ENCODE measurements at places on chromosomes 1 and 21. TPM values are rescaled to one million over a fixed set of nuclear protein-coding genes. Genes with fewer than 3 reads are reported as not detected.
A peak's percentile ranks its signal among the peaks of the same experiment; 100 is the strongest.

DNA sequence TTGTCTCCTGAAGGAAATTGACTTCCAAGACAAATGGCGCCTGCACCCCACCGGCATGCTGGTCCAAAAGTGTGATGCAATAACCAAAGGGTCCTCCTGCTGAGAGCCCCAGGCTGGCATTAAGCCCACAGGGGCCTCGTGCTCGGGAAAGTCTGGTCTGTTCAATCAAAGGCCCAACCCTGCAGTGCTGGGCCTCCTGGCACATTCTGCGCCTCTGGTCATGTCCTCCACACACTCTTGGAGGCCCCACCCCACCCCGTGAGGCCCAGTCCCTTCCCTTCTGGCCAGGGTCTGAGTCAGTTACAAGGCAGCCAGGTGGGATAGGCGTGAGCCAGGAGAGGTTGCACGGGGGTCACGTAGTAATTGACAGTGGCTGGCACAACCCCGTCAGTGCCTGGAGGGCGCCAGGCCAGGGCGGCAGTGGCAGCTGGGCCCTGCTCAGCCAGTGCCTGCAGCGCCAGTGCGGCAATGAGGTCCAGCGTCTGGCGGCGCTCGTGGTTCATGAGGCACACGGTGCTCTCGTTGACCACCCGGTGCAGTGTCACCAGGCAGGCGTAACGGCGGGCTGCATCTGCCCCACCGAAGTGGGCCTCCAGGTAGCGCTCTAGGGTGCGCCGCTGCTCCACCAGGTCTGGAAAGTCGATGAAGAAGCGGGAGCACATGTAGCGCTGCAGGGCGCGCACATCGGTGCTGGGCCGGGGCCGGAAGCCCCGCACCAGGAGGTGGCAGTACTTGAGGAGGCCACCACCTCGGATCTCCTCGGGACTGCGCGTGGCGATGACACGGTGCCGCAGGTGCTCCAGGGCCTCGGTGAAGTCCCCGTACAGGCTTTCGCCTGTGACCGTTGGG, 6.8 kb downstream of the TENT5B start:
- H3K4me1 ChIP-seq, result no peaks in the 10 kb centered on the region
- H3K27ac ChIP-seq, result no peak overlapping the region
- DNase-seq, result no peak
- H3K36me3 ChIP-seq, result no peaks in the 10 kb centered on the region
- H3K4me3 ChIP-seq, result no peak overlapping the region

- no peak for DNase-seq
- no peak overlapping the region for H3K4me3 ChIP-seq
- no peak overlapping the region for H3K27ac ChIP-seq
- H3K27me3 ChIP-seq, result no peaks in the 10 kb centered on the region
Observed at GRCh38 chr1:26010825-26011224, 10.8 kb upstream of the EXTL1 start.

DNA sequence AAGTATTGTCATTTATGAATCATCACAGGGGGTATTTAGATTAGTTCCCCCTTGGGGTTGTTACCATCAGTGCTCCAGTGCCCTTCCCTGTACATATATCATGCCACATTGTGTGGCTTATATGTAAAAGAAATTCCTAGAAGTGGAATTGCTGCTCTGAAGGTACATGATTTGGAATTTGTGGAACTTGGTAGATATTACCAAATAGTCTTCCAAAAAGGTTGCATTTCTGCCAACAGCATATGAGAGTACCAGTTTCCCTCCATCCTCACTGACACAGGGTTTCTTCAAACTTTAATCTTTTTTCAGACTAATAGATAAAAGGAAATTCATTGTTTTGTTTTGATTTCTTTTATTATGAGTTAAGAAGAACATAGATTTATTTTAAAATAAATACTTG, 41.3 kb downstream of the AKNAD1 start:
- no peak overlapping the region for H3K4me3 ChIP-seq
- H3K27me3 ChIP-seq, result no peaks in the 10 kb centered on the region
- H3K4me1 ChIP-seq, result no peaks in the 10 kb centered on the region

DNA sequence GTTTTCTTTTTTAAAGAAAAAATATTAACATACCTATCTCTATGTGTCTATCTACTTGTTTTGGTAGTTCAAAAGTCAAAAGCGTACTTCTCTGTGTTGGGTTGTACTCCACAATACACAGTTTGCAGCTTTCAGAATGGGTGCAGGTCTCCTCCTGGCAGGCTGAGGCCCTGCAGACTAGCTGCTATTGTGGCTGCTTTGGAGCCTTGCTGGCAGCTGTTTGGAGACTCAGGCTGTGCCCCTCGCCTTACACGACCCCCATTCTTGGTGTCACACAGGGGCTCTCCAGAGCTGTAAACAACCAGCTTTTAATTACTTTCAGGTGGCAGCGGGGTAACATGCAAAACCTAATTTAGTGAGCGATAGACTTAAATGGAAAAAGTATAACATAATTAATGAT, 160.4 kb downstream of the DSCAM start:
- no peak for DNase-seq
- H3K36me3 ChIP-seq, result no peaks in the 10 kb centered on the region
- H3K4me3 ChIP-seq, result no peak overlapping the region
- H3K27ac ChIP-seq, result no peak overlapping the region
- no peaks in the 10 kb centered on the region for H3K4me1 ChIP-seq
- no peaks in the 10 kb centered on the region for H3K27me3 ChIP-seq

DNA sequence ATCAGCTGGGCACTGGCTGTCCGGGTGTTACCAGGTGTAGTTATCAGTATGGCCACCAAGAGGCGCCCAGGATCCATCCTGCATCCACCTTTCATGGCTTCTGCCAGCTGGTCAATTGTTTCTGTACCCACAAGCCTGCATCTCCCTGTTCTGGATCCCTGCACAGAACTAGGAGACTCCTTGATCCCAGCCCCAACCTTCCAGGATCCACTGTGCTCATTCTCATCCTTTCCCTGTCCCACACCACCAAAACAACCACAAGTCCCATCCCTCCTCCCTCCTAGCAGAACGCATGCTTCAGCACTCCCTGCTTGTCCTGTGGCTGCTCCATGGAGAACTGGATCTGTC, 27.2 kb upstream of the FOXE3 start:
- no peaks in the 10 kb centered on the region for H3K27me3 ChIP-seq
- no peak for DNase-seq
- H3K4me3 ChIP-seq, result no peak overlapping the region
- no peaks in the 10 kb centered on the region for H3K36me3 ChIP-seq
- H3K4me1 ChIP-seq, result no peaks in the 10 kb centered on the region

GRCh38 chr21:29080454-29080941, 7.0 kb upstream of the CCT8 start:
- no peak for DNase-seq
- peak overlapping the region; percentile 78 for H3K27ac ChIP-seq
- no peaks in the 10 kb centered on the region for H3K27me3 ChIP-seq
- no peaks in the 10 kb centered on the region for H3K36me3 ChIP-seq
- H3K4me3 ChIP-seq, result peak overlapping the region; percentile 57
- H3K4me1 ChIP-seq, result peaks cover 31% of the 10 kb centered on the region

DNA sequence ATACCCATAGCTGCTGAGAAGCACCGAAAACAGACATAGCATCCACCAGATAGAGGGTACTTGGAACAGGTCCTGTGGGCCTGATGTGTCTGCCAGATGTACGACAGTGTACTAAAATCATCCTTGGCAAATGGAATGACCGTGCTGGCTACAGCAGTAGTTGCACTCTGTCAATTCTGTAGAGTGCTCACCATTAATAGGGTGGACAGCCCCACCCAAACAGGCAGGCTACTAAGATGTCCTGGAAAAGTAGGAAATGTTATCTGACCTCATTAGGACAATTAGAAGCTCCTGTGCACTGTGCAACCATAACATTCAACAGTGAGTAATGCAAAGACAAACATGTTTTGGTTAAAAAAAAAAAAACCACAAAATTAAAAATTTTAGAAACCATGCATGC, 106.2 kb downstream of the PTPN14 start:
- H3K4me1 ChIP-seq, result no peaks in the 10 kb centered on the region
- no peak overlapping the region for H3K4me3 ChIP-seq
- H3K27me3 ChIP-seq, result no peaks in the 10 kb centered on the region
- DNase-seq, result no peak
- H3K36me3 ChIP-seq, result no peaks in the 10 kb centered on the region

Gene LCE6A
- total RNA-seq, result not detected

Gene RIPPLY3
- not detected for total RNA-seq

Gene UBXN10
- 0.30 TPM for total RNA-seq

Gene AIRE
- 0.39 TPM for total RNA-seq

Gene SLAMF9
- not detected for total RNA-seq

Gene C1QA
- total RNA-seq, result not detected

Gene AHCTF1
- 77.0 TPM for total RNA-seq

Gene OR10Z1
- not detected for total RNA-seq

Measured in CD4-positive, CD25-positive, alpha-beta regulatory T cell (primary cell).